ENCODE measurements at places on chromosomes 13 and 19.

- DNase-seq: no peak
Measured at GRCh38 chr19:51467864-51468544, 9.8 kb upstream of the SIGLEC8 start.

DNA sequence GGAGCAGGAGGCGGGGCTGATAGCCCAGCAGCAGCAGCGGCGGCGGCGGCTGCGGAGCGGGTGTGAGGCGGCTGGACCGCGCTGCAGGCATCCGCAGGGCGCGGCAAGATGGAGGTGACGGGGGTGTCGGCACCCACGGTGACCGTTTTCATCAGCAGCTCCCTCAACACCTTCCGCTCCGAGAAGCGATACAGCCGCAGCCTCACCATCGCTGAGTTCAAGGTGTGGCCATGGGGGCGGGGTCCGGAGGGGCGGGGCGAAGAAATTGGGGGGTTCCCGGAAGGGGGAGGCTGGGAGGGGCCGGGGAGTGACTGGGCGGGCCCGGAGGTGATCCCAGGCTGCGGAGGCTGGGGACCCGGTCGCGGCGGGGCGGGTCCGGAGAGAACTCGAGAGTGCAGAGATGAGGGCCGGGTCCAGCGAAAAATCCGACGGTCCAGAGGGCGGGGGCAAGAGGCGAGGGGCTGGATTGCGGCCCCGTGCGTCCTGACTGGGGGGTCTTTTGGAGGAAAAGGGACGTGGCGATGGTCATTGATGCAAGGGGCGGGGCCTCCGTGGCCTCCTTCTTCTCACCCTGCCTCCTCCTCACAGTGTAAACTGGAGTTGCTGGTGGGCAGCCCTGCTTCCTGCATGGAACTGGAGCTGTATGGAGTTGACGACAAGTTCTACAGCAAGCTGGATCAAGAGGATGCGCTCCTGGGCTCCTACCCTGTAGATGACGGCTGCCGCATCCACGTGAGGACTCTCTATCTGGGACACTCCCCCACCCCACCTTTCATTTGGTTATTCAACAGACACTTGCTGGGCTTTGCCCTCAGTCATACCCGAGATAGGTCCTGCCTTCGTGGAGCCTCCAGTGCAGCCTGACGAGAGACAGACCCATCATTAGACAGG, at the start of gene TBCB:
Gene TBCB (plus strand): TSS at position 16 of the 891 bp plus-strand sequence. CDS start 93 bp downstream, at position 109.
- DNase-seq: peak; percentile 85

DNA sequence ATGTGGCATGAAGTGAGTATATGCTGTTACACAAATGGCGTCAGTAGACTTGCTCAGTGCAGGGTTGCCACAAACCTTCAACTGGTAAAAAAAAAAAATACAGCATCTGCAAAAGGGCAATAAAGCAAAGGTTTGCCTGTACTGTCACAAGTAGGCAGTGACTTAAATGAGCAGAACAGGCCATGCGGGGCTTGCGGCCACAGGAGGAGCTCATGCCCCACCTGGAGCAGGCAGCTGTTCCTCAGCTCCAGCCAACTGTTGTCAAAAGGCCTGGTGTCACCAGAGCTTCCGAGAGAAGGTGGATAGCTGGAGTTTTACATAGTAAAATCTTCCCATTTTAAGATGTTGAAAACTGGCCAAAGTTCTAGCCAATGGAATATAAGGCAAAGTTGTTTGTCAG, 7.7 kb downstream of the ATP7B start:
- no peak for DNase-seq

- DNase-seq: no peak
Measured at GRCh38 chr13:57630661-57631595, 616 bp upstream of the PCDH17 start.

DNA sequence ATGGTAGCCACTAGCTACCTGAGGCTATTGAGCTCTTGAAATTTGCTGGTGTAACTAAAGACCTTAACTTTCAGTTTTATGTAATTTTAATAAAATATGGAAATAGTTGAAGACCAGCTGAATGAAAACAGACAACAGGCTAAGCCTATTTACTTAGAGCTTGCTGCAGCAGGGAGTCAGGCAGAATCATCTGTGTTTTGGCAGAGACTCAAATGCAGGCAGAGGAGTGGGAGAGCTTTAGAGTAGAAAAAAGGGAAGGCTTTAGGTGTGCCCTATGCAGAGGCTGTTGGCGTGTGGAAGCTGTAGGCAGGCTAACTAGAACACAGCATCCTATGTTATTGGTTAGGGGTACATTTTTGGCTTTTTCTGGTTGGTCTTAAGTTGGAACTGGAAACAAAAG, 304.9 kb upstream of the NBEA start:
- DNase-seq: no peak

GRCh38 chr13:48573213-48574007, 40.5 kb upstream of the RCBTB2 start:
- no peak for DNase-seq

DNA sequence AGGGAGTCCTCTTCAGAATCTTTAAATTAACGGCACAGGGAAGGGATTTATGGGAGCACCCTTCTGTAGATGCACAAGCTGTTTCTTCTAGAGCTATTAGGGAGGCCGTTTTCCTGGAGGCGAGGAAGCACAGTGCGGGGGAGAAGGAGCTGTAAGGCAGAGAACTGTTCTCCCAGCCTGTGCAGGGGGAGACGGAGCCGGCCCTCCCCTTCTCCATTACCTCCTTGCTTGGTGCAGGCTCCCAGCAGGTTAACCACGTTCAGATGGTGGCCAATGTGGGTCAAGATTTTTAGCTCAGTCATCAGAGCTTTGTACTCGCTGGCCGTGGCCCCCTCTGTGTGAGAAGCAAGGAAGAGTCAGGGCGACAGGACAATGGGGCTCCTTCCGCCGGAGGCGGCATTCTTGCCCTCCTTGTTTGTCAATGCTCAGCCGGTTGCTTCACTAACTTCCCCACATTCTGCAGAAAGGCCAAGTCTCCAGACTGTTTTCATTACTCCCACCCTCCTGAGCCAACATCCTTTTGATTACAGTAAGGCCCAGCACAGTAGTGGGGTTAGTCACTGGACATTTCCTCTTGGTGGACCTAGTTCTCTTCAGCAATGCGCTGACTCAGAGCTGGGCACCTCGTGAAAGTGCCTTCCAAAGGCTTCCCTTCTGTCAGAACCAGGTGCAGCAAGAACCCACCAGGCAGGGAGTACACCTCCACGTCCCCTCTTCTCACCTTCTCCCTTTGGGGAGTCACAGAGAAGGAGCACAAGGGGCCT, 165.4 kb downstream of the FLT1 start:
- no peak for DNase-seq

GRCh38 chr13:66703597-66703996, 526.5 kb downstream of the PCDH9 start:
- DNase-seq: no peak

GRCh38 chr13:44471686-44472085, 98.1 kb downstream of the SERP2 start:
- no peak for DNase-seq

- DNase-seq: no peak
Measured at GRCh38 chr13:68982961-68983619, 1124.5 kb upstream of the ATXN8OS start.

DNA sequence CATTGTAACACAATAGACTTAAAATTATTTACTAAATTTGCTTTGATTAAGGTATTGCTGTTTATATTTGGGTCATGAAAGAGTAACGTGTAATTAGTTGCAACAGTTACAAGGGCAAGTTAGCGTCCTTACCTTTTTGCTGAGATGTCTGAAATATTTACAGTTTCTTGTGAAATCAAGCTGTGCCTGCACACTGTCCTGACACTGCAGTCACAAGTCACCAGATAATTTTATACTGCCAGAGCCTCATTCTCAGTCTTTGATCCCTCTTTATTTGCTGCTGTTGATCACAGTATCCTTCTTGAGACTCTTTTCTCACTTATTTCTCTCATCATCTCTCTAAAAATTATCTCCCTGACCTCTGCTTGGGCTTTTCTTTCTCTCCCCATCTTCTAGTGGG, 8.4 kb upstream of the DIAPH3 start:
- no peak for DNase-seq

DNA sequence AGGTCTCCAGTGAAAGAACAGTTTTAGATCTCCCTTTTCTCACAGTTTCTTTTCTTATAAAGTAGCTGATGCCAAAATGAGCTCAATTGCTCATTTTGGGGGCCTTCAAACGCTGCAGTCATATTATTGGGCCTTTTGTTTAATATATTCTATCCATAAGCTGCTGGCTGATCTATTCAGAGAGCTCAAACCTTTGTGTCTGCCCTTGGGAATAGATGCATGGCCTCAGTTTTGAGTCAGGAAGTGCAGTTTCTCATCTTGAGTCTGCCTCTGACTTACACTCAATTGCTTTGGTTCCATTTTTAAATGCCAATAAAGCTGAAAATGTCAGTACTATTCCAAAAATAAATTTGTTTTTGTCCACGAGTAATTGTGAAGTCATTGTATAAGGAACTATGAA, 468.9 kb downstream of the KLF12 start:
- no peak for DNase-seq

GRCh38 chr13:23949200-23949599, 51.9 kb upstream of the C1QTNF9B start:
- no peak for DNase-seq

- no peak for DNase-seq
Measured at GRCh38 chr19:5809053-5809452, 4.2 kb downstream of the NRTN start.

GRCh38 chr13:45851171-45851921, at the start of gene SIAH3:
Gene SIAH3 (minus strand): TSS chr13:45851753. CDS start chr13:45851629, 124 bp downstream.
- DNase-seq: no peak

DNA sequence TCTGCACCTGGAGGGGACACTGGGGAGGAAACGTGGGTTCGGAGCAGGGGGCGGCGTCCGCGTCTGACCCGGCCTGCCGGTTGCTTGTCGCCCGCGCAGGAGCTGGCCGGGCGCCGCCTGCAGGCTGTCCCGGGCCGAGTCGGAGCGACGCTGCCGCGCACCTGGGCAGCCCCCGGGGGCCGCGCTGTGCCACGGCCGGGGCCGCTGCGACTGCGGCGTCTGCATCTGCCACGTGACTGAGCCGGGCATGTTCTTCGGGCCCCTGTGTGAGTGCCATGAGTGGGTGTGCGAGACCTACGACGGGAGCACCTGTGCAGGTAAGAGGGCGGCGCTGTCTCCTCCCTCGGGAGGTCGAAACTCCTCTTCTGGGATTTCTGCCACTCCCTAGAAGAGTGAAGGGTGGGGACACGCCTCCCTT, 1.3 kb downstream of the ITGBL1 start:
- DNase-seq: no peak

DNA sequence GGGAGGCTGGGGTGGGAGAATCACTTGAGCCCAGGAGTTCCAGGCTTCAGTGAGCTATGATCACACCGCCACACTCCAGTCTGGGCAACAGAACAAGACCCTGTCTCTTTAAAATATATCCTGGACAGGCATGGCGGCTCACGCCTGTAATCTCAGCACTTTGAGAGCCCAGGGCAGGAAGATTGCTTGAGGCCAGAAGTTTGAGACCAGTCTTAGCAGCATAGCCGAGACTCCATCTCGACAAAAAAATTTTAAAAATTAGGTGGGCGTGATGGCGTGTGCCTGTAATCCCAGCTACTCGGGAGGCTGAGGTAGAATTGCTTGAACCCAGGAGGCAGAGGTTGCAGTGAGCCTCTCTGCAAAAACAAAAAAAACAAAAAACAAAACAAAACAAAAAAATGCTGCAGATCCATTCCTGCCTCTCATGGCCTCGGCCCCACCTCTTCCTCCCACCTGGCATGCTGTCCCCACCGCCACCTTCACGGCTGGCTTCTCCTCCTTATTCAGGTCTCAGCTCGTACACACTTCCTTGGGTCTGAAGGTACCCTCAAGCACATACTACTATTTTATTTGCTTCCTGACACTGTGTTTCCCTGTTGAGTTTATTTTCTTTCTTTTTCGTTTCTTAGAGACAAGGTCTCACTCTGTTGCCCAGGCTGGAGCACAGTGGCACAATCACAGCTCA, 5.3 kb downstream of the RFX1 start:
- no peak for DNase-seq
